ENCODE measurements at places on chromosomes 12 and 14.

GRCh38 chr12:118058881-118059280 is 2.1 kb downstream of the WSB2 start:
- DNase-seq = no peak

GRCh38 chr12:55244309-55244708 is at the start of gene OR6C74:
OR6C74 (plus strand) TSS chr12:55244609; CDS start chr12:55247288, 2,679 bp downstream.
- DNase-seq = no peak

DNA sequence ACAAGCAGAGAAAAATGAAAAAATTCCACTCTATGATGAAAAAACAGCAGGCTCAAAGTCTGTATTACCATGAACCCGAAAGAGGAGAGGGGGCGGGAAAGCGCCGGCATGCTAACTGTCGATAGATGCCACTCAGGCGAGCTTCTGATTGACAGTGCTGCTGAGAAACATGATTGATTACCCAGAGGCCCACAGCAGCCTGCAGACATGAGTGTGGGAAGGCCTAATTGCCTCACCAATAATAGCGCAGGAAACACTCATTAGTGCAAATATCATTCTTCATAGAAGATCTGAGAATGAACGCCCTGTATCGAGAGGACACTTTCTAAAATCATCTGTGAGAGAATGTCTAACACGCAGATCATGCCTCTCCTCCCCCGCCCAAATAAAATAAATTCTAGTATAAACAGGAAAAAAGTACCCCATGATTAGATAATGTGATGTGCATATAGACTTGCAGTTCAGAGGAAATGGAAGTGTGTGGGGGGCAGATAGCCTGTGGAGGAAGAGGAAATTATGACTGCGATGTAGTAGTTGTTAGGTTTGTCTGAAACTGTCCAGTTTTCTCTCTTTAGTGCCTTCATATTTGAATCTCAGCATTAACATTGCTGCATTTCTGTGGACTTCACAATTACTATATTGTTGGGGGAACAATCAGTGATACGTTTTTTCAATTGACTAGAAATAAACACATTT is 15.6 kb downstream of the TPH2 start:
- DNase-seq = no peak

- no peak for DNase-seq
Measured at GRCh38 chr12:78470354-78471195, 394.0 kb upstream of the SYT1 start.

DNA sequence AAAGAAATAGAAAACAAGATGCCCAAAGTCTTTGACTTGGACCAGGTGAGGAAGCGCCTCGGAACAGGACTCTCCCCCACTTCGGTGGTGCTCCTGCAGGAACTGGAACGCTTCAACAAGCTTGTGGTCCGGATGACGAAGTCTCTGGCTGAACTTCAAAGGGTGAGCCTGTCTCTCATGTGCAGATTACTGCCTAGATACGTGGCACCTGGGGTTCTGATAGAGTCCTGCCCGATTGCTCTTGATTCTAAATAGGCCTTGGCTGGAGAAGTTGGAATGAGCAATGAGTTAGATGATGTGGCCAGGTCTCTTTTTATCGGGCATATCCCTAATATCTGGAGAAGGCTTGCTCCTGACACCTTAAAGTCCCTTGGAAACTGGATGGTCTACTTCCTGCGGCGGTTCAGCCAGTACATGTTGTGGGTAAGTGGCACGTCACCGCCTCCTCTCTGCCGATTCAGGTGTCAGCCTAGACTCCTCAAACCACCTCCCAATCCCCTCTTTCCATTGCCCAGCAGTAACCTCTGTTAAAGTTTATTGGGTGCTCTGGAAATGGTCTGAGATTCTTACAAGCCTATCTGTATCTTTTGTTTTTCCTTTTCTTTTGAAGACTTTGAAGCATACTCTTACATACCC is 40.8 kb downstream of the CCDC92 start:
- no peak for DNase-seq

All from stimulated activated CD4-positive, alpha-beta T cell treated with anti-CD3 and anti-CD28 coated beads, Interleukin-1b, Interleukin-23, amount 100 ng/mL, for 1 hour (primary cell).